Activated CD4-positive, alpha-beta T cell treated with anti-CD3 and anti-CD28 coated beads for 36 hours (primary cell): ENCODE measurements at places on chromosomes 2 and 18.

DNA sequence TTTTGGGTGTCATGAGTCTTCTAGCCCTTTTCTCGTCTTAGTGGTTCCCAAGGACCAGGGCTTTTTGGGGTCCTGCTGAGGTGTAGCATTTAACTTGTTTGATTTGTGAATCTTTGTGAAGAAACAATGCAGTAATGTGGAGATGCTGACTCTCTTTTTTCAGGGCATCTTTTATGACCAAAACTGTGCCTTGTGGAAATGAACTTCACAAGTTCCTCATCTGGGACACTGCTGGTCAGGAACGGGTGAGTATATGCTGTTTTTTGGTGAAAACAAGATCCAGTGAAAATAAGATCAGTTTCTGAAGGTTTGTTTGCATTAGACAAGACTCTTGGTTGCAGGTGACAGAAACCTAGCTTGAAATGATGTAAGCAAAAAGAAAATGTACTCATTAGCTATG, 83.9 kb downstream of the RAB31 start:
- DNase-seq, result no peak

DNA sequence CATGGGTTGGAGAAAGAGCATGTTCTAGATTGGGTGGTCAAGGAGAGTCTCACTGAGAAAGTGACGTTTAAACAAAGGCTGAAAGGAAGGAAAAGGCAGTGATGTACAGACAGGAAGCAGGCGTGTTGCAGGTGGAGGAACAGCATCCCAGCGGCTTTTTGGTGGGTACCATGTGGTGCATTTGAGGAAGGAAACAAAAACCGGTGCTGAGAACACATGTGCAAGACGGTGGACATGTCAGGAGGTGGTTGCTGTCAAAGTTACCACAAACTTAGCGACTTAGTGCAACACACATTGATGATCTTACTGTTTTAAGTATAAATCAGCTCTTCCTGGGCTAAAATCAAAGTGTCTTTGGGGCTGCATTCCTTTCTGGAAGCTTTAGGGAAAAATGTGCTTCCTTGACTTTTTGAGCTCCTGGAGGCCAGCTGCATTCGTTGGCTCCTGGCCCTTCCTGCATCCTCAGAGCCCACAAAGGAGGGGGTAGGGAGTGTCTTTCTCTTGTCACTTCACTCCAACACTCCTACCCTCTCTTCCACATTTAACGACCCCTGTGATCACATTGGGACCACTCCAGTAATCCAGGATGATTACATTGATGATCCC, 380.6 kb downstream of the FBXO15 start:
- no peak for DNase-seq

GRCh38 chr2:42568401-42569115, at the start of gene MTA3:
Gene MTA3, plus strand, starts transcription at chr2:42568632. Its CDS starts 114 bp downstream, at chr2:42568746.
- DNase-seq, result peak; percentile 81

- DNase-seq, result no peak
These were observed 238.5 kb upstream of the ERBB4 start for GRCh38 chr2:212777020-212777491.

GRCh38 chr2:228762565-228762964, 508.5 kb downstream of the PID1 start:
- no peak for DNase-seq

GRCh38 chr2:72350852-72351251, 203.2 kb upstream of the CYP26B1 start:
- no peak for DNase-seq

GRCh38 chr2:172288603-172289002, 138.8 kb upstream of the ITGA6 start:
- peak; percentile 64 for DNase-seq

DNA sequence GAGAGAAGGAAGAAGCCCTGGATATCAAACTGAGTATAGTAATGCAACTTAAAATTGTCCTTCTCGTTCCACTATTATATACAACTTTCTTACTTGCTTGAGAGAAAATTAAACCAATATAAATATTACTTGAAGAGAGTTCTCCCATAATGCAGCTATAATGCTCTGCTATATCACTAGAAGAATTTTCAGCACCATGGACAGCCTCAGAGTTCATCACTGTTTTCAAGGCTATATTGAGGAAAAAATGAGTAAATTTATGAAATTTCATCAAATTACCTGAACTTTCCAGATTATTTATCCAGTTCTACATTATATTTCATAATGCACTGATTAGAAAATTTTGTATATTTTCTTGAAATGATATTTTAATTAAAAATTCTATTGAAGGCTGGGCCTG, 1053.5 kb upstream of the FAM98A start:
- no peak for DNase-seq

DNA sequence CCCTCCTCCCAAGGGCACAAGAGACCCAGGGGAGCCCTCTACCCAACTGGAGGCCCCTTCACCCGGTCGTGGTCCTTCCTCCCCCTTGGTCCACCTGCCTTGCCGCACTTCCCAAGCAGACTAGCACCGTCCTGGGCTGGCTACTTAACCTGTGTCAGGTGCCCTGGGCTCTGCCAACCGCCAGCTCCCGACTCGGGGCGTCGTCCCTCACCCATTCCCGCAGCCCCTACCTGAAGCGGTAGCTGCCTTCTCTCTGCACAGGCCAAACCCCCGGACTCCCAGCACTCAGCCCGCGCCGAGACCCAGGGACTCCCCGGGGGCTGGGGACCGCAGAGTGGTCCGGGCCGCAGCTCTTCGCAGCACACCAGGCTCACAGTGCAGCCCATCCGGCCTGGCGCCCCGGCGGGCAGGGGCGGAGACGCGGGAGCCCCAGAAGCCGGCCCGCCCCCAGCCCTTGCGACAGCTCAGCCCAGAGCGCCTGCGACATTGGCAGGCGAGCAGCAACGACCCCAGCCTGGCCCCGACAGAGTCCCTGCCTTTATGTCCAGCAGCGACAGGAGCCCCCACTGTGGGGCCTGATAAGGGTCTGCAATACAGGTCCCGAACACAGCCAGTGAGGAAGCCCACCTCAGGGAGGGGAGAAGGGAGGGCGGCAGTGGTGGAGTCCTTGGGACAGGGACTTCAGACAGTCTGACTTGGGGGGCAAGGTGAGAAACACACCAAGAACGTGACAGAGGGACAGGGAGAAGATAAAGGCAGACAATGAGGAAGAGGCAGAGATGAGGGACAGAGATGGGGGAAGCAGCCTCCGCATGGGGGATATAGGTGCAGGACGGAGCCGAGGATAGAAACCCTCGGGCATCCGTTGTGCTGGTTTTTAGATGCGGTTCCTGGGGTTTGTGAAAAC, 31.0 kb upstream of the TNS1 start:
- DNase-seq, result no peak

- DNase-seq, result no peak
These were observed 105.8 kb downstream of the ARHGAP28 start for GRCh38 chr18:6835345-6835744.

GRCh38 chr2:30491225-30491624, 44.2 kb downstream of the LCLAT1 start:
- no peak for DNase-seq

DNA sequence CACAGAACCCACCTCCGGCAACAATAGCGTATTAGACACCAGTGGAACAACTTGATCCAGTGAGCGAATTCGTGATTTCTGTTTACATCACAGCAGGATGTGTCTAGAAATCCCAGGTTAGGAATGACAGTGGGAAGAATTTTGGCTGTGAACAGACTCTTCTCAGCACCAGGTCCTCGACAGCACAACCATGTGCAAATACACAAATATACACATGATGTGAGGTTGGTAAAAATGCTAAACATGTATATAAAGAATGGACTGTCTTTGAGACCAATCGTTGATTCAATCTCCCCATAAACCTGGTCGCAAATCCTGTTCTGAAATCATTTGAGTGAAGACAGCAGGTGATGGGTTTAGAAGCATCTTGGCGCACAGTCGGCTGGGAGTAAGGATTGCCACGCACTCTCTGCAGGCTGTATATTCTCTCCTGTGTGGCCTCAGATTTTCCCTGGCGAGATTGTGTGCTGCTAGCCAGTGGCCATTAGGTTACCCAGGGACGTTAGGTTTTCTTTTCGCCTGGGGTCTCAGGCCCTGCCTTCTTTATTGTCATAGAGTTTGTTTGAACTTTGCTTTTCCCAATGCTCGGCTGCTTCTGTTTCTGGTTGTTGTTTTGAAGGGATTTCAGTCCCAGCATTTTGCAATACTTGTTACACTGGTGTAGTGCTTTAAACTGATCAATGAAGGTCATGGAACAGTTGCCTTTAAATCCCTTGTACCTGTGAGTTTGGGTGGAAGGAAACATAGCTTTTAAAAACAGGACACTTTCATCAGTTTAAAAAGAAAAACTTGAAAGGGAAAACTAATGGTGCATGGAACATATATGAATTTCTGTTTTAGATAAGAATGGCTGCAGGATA, 147.3 kb downstream of the ALPK2 start:
- DNase-seq, result no peak

GRCh38 chr2:39796134-39796533, 17.1 kb upstream of the THUMPD2 start:
- DNase-seq, result no peak

DNA sequence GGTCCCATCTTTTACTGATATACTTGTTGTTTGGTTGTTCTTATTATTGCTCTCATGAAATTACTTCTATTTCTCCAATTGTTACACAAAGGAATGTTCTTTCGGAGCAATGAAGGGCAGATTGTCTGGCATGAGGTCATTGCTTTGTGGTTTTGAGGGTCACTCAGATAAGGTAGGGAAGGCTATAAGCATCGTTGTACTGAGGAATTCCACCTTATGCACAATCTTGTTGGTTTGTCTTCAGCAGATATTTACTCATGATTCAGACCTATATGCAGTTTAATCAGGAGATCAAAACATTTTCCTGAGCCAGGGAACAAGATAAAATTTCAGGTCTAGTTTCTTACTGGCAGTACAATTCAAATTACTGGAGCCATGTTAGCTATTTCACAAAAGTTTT, 163.0 kb upstream of the SPHKAP start:
- no peak for DNase-seq

DNA sequence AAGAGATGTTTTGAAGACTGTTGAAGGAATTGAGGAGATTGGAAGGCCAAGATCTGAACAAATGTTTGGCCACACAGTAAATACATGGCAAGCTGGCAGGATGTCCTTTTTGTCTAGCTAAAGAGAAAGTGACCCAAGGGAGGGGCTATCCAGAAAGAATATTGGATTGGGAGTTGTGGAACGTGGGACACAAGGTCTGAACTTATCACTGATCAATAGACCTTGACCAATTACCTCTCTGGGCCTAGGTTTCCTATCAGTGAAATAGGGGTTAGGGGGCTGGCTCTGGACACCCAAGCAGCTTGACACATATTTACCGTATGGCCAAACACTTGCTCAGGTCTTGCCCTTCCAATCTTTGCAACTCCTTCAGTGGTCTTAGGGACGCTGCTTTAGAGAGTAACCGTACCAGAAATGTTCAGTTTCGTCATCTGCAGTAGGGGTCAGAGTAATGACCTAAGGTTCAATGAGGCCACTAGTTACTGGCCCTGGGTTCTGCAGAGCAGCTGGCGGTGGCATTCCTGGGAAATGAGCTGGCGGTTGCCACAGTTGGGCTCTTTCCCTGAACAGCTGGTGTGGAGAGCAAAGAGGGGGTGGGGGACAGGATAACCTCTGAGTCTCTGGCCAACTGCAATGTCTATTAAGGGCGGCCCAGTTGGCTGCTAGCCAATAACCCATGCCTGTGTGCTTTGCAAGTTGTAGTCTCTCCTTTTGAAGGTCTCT, 70.1 kb upstream of the STPG4 start:
- DNase-seq, result no peak

DNA sequence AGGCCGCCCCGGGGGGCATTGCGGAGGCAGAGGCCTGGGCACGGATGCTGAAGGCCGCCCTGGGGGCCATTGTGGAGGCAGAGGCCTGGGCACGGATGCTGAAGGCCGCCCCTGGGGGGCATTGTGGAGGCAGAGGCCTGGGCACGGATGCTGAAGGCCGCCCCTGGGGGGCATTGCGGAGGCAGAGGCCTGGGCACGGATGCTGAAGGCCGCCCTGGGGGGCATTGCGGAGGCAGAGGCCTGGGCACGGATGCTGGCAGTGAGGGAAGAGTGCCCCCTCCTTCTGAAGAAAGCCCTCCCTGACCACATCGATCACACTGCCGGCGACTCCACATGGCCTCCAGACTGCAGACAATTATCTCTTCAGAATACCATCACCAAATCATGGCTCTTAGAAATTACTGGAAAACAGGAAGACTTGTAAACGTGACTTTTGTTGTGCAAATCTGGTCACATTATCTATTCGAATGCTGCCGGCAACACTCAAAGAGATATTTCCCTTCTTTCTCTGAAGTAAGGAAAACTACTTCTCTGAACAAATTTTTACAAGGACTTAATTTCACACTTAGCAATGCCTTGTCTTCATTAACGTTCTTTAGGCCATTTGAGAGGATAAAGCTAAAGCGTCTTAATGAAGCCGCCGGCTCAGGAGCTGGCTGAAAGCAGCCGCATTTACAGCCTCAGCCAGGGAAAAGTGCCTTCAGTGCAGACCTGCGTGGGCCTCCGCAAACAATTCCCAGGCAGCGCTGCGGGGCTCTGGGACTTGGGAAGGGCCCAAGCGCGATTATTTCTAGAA, 18.1 kb upstream of the SNTG2 start:
- DNase-seq, result no peak

DNA sequence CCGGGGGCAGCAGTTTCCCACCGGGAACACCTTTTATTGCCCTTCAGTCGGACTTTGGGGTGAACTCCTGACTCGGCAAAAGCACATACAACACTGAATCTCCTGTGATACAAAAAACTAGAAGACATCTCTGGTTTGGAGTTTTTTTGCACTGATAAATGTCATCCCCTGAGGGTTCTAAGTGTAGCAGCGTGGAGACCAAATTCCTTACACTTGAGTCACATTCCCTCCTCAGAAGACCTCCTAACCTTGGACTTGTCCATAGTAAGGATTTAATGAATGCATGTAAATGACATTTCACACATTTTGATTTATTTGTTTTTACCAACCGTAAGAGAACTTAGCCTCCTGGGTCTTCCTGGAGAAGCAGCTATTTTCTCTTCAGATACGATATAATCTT, 54.0 kb upstream of the GPR45 start:
- no peak for DNase-seq

- DNase-seq, result no peak
These were observed 15.5 kb downstream of the CYP1B1 start for GRCh38 chr2:38060236-38061018.

DNA sequence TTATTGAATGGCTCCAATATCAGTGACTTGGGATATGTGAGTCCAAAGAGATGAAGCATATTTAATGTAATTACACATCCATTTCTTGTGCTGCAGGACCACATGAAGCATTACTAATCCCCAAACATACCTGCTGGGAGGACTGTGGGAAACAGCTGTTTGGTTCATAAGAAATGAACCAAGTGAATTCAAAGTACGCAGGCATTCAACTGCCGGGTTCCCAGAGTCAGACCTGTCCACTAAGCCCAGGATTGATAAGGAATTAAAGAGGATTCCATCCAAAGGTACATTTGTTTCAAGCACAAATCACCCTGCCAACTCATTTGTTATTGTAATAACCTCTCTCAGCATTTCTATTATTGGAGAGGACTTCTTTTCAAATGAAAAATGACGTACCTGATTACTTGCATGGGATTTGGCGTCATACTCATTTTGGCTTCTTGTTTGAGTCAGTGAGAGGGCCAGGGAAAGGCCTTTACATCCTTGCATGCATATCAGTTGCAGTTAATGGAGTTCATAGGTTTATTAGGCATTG, 230.7 kb downstream of the TXNL1 start:
- no peak for DNase-seq

- no peak for DNase-seq
These were observed 488.2 kb upstream of the RAB6C start for GRCh38 chr2:129491308-129491707.
